ENCODE measurements at places on chromosomes 5 and 9.
A peak's percentile ranks its signal among the peaks of the same experiment; 100 is the strongest.

- DNase-seq = peak; percentile 42
Observed at GRCh38 chr5:151825445-151825844, 53.7 kb downstream of the G3BP1 start.

DNA sequence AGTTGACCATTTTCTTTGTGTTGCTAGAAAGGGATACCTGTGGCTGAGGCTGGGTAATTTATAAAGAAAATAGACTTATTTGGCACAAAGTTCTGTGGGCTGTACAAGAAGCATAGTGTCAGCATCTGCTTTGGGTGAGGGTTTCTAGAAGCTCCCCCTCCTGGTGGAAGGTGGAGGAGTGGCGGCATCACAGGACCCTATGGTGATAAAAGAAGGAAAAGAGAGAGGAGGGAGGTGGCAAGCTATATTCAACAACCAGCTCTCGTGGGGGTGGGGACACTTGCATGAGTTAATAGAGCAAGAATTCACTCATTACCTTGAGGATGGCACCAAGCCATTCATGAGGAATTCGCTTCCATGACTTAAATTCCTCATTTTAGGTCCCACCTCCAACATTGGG, 2041.4 kb upstream of the CDH9 start:
- no peak for DNase-seq

DNA sequence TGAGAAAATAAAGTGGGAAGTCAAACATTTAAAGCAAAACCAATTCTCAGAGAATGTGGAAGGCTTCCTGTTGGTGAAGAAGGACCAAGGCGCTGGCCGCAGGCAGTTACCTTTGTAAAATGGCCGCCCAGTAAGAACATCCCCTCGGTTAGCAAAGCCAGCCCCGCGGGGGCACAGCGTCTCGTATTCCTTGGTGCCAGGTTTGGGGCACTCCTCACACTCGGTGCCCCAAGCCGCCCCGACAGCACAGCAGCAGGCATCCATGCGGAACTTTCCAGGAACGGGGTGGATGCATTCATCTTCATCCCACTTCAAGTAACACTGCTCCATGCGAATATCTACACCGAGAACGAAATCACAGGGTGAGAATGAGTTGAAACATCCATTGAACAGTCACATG, 192.8 kb downstream of the FBN2 start:
- no peak for DNase-seq

- DNase-seq = no peak
Observed at GRCh38 chr5:178201927-178202235, 2.5 kb upstream of the HNRNPAB start.

- no peak for DNase-seq
Observed at GRCh38 chr5:167143716-167144115, 1147.7 kb upstream of the WWC1 start.

GRCh38 chr9:106961623-106962022, 98.7 kb downstream of the ZNF462 start:
- no peak for DNase-seq

DNA sequence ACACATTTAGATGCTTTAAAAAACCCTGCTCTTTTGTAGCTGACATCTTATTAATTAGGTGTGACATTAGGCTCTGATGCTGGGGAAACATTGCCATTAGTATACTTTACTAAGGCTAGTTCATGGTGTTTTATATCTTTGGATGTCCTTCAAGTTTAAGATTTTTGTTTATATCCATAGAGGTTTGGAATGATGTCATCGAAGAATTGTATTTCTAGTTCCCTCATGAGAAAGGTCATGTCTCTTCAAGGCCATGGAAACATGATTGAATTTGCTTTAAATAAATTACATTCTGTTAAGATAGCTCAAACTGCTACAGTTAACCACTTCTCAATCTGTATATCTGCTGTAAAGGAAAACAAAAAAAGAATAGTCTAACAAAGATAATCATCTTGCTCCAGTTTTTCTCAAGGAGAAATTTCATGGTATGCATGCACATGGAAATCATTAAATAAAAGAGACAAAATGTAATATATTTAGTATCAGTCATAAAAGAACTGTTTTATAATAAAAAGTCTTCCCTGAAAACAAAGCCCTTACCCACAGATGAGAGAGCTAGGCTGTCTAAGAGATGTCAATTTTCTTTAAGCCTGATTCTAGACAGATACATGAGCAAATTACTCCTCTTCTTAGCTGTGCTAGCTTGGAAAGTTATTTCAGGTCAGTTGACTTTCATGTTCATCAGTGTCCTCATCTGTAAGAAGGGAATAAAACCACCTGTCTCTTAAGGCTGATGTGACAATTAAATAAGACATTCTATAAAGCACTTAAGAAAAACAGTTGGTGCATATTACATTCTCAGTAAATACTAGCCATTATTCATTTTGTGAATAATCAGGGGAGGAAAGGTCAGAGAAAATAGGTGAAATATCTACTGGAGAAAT, 25.0 kb upstream of the STARD4 start:
- DNase-seq = no peak

- DNase-seq = no peak
Observed at GRCh38 chr5:177233206-177233605, 70.3 kb downstream of the RAB24 start.

GRCh38 chr5:172106511-172107356, 81.3 kb downstream of the STK10 start:
- peak; percentile 6 for DNase-seq

- no peak for DNase-seq
Observed at GRCh38 chr9:71990466-71990865, 69.9 kb downstream of the C9orf57 start.

- DNase-seq = no peak
Observed at GRCh38 chr5:167565189-167565954, 726.1 kb upstream of the WWC1 start.

GRCh38 chr9:75023846-75024245, 4.2 kb downstream of the CARNMT1 start:
- DNase-seq = no peak

- no peak for DNase-seq
Observed at GRCh38 chr5:149489605-149490037, 61.6 kb downstream of the CSNK1A1 start.
